Activated T-helper 17 cell treated with anti-CD3 and anti-CD28 coated beads, Interleukin-2, amount 50 U/mL, for 72 hours (primary cell): ENCODE measurements at places on chromosomes 1 and 21. TPM values are rescaled to one million over a fixed set of nuclear protein-coding genes. Genes with fewer than 3 reads are reported as not detected.
A peak's percentile ranks its signal among the peaks of the same experiment; 100 is the strongest.

DNA sequence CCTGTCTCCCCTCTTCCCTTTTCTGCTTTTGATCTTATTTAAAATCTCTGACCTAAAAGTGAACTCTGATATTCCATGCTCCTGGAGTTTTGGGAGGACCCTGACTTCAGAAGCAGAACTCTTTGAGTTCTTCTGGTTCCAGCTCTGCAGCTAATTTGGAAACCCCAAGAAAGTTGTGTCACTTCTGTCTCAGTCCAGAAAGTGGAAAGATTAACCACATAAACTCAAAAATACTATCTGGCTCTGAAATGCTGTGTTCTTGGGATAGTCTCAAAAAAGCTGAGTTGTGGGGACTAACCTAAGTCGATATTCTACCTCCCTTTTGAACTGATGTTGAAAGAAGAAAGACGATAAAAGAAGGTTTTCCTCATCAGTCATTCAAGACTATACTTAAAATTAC lies 59.8 kb downstream of the ITPKB start:
- peak; percentile 15 for ATAC-seq

DNA sequence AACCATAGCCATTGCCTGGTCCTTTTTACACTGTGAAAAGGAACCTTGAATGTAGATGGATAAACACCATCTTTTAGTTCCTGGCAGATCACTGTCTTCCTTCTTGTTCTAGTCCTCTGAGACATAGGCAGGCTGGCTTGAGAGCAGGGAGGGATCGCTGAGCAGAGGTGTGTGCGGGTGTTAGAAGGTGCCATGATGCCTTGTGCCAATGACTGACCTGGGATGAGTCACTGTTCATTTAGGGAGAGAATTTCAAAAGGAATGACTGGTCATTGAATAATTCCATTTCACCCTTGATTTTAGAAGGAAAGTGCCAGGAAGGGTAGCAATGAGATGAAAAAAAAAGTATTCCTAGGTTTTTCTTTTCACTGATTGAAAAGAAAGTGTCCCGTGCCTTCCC lies 383.9 kb downstream of the KIF26B start:
- ATAC-seq: no peak

- no peak for ATAC-seq
These were observed 71.0 kb downstream of the ACTL8 start for GRCh38 chr1:17826165-17826488.

DNA sequence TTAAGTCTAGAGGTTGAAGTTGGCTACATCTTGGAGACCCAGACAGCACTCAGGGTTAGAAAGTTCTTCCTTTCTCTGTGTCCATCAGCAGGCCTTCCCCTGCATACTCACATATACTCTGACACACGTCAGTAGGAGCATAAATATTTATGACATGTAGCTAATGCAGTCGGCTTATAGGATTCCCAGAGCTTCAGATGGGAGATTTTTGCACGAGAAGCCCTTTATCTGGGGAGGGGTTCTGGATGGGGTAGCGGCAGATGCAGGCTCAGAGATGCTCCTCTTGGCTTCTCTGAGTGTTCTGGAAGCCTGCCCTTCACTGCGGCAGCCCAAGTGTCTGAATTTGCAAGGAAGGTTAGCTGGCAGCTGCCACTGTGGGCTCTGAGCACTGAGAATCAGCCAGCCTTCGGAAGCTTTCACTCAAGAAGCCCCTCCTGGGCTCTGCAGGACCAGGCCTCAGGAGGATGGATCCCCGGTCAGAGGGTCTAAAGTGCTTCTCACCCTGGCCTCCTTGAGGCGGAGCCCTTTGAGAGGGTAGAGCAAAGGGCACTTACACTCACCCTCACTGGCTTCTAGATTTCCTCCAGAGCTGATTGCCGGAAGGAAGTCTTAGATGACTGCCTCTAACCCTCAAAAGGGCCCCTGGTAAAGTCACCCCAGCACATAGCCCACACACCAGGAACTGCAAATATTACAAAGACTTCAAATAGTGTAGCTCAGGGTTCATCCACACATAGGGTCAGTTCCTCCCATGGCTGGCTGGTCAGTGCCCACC lies 68.1 kb upstream of the NFASC start:
- ATAC-seq: no peak

DNA sequence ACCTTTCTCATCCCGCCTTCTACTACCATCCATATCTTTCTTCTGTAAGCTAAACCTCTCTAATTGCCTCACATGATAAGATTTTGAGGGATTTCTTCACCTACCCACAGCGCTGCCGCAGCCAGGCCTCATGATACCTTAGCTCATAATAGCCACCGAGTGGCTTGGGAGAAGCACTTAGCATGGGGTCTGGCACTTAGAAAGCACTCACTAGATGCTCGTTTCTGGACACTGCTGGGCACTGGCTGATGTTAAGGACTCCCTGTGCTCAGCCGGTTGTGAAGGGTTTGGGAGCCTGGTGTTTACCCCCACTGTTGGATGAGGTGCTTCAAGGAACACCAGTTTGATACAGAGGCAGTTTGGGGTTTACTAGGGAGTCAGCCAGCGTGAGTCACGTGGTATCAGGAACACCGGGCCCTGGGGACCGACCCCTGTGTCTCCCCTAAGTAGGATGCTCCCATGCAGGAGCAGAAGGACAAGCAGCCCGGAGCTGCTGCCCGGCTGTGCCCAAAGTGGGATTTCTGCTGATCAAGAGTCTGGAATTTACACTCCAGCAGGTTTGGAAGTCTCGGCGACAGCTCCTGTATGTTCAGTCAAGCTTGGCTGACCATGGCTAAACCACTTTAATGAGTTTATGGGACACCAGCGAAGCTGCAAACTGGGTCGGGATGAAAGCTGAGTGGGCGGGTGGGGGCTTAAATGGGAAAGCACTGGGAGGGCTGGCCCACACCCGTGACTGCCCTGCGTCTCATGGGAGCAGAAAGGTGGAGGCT lies 63.3 kb downstream of the GALNT2 start:
- ATAC-seq: no peak

DNA sequence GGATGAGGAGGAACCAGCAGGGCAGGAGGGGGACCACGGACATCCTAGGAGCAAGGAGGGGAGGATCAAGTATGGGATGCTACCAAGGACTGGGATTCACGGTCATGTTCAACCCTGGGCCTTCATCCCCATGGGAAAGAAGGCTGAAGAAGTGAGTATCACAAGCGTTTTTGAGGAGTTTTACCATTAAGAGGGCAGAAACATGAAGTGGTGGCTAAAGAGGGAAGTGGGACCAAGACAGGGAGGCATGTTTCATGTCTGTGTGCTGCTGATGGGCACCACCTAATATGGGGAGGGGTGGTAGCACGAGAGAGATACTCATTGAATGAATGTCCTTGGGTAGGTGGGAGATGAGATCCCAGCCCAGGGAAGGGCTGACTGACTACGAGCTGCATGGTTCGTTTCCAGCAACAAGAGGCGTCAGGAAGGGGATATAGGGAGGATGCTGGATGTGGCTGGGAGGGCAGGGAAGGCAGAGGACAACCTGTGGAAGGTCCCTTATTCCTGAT lies 11.3 kb upstream of the LSS start:
- ATAC-seq: no peak

DNA sequence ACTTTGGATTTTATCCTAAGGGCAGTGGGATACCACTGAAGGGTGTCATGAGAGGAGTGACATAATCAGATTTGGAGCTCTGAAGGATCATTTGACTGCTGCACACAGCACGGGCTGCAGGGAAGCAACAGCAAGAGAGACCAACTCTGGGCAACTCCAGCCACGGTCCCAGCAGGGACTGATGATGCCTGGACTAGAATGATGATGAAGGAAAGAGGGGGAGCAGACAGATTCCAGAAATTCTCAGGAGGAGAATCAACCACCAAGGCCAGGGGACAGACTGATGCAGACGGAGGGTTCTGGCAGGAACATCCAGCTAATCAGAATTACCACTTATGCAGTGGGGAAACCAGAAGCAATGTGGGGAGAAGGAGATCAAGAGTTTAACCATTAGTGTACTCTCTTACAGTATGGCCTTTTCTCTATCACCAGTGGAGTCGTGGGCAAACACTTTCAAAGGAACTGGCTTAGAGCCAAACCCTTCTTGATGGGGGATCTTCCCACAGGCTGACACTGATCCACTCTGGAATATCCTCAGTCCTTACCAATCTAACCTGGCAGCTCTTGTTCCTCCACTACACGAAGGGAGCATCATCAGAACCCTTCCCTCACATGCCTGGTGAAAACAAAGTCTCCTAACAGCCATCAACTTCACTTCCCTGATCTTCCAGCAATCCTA lies 3.3 kb downstream of the URB1 start:
- no peak for ATAC-seq

- no peak for ATAC-seq
These were observed 432.8 kb upstream of the CHRM3 start for GRCh38 chr1:238953448-238954010.

DNA sequence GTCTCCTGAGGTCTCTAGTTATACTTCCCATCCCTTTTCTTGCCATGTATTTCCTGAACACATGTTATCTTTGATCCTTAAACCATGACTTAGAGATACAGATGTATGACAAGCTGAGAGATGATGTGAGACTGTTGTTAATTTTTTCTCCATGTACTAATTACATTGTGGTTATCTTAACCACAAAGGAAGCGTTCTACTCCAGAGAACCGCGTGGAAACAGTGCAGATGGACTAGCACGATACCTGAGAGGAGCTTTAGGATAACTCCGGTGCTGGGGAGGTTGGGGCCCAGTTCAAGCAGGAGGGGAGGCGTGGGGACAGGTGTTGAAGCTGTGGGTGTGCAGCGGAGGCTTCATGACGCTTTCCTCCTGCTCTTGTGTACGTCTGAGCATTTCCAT lies 17.5 kb downstream of the PDE9A start:
- ATAC-seq: no peak

PLEKHO1 gene
- total RNA-seq: 43.0 TPM

CRB1 gene
- total RNA-seq: not detected

PCAT6 gene
- 1.8 TPM for total RNA-seq

MIER1 gene
- total RNA-seq: 60.0 TPM

FCGR3B gene
- not detected for total RNA-seq

SLC45A3 gene
- 0.63 TPM for total RNA-seq
